ENCODE measurements at places on chromosomes 13 and 19.

- DNase-seq = no peak
Measured at GRCh38 chr19:42148266-42148665, 16.0 kb upstream of the POU2F2 start.

GRCh38 chr13:51361106-51361505 lies 21.6 kb downstream of the SERPINE3 start:
- DNase-seq = no peak

- peak; percentile 90 for DNase-seq
Measured at GRCh38 chr13:114128624-114129522, 3.5 kb downstream of the RASA3 start.

DNA sequence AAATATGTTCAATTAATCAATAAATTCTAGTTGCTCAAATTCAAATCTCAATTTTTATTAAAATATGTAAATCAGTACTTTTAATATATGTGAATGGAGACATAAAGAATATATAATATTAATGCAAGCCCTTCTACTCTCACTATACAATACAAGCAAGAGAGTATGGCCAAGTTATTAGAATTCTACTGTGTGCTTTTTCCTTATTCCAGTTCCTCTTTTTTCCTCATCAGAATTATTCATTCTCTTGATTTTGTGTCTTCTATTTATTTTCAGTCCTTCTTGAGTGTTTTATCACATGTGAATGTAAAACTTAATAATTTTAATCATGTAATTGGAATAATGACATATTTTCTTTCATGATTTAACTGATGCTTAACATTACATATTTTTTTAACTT lies 276.8 kb downstream of the PCDH20 start:
- no peak for DNase-seq

- no peak for DNase-seq
Measured at GRCh38 chr19:7547159-7547558, 11.6 kb downstream of the PNPLA6 start.

DNA sequence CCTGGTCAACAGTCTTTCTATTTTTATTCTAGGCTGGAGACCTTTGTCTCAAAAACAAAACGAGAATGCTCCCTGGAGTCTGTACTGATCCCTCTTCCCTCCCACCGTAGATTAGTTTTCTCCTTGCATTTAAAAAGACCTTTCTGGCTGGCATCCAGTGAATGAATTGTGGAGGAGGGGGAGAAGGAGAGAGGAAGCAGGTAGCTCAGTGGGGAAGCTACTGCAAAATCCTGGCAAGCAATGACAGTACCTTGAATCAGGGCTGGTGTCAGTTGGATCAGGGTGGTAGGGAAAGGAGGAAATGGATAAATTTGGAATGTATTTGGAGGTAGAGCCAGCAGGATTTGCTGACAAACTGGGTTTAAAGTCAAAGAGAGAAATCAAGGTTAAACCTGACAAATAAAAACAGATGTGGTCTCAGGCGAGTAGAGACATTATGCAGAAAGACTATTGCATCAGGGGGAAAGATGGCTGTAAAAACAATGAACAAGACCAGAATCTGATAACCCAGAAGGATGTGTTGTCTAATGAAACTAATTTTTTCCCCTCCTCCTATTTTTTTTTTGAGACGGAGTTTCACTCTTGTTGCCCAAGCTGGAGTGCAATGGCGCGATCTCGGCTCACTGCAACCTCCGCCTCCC lies 3.5 kb upstream of the CYP2S1 start:
- no peak for DNase-seq

DNA sequence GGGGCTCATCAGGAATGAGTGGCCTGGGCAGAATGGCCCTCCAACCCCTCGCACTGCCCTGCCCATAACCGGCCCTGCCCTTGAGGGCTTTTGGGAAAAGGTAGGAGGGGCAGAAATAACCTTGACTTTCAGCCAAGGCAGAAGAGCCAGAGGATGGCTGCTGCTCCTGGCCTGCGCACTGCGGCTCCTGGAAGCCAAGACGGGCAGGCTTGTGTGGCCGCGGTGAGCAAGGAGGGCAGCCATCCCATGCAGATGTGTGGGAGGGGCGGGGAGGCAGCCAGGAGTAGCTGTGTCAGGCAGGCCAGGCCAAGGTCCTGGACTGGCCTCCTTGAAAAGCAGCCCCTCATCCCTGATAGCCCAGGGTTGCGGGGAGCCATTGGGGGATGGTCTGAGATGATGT lies 57.6 kb upstream of the URI1 start:
- DNase-seq = no peak

GRCh38 chr13:89061821-89062220 lies 1390.7 kb downstream of the SLITRK5 start:
- no peak for DNase-seq

DNA sequence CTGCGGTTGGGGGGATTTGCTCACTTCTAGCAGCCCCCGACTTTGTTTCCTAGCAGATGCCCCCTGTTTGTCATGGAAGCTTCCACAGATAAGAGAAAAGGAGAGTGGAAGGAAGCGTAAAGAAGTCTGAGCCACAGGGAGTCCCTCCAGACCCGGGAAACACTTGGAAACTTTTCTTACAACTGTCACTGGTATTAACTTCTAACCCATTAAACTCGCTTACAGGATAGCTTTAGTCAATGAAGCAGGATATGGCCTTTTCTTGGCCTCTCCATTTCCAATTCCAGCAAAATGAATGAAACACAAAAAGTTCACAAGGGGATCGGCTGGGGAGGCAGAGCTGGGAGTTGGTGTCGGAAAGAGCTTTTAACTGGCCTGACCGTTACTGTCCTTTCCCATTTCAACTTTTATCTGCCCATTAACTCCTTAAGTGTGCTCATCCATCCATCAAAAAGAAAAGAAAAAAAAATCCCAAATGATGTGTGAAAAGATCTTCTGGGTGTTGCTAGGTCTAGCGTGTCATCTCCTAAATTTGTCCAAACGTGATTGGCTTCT lies 231.9 kb upstream of the ARGLU1 start:
- DNase-seq = no peak

- DNase-seq = no peak
Measured at GRCh38 chr19:32471095-32471494, 65.5 kb downstream of the DPY19L3 start.

- no peak for DNase-seq
Measured at GRCh38 chr13:112582263-112582662, 5.7 kb downstream of the TUBGCP3 start.

- no peak for DNase-seq
Measured at GRCh38 chr13:36395280-36395679, 37.0 kb upstream of the CCNA1 start.

DNA sequence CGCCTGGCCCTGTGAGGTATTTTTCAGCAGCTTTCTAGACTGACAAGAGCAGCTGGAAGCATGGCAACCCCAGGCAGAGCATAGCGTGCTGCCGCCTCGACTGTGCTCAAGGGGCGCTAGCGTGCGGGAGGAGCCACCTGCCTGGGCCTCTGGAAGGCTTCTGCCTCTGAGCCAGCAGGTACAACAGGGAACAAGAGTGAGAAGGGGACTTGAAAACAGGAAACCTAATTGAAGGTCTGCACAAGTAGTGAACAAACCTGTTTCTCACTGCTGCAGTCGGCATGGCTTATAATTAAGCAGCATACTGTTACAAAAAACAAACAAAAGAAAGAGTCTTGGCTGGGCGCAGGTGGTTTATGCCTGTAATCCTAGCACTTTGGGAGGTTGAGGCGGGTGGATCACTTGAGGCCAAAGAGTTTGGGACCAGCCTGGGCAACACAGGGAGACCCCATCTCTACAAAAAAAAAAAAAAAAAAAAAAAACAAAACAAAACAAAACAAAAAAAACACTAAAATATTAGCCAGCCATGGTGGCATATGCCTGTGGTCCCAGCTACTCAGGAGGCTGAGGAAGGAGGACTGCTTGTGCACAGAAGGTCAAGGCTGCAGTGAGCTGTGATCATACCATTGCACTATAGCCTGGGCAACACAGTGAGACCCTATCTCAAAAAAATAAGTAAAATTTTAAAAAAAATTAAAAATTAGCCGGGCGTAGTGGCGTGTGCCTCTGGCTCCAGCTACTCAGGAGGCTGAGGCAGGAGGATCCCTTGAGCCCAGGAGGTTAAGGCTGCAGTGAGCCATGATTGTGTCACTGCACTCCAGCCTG lies 12.6 kb upstream of the GARRE1 start:
- DNase-seq = peak; percentile 36

DNA sequence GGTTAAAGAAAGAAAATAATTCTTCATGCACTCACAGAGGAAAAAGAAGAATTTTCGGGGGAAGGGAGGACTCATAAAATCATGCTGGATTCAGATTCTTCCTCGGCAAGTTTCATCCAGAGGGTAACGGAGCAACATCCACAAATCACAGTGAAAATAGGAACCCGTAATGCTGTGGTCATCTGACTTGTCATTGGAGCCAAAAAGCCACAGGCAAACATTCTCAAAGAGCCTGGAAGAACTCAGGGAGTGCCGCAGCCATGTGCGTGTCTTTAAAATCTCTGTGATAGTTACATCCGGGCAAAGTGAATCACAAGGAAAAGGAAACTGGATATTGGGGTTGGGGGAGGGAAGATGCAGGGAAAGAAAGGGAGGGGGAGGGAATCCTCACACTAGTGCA lies 33.0 kb upstream of the VSTM2B start:
- DNase-seq = no peak

All from activated T-cell treated with anti-CD3 and anti-CD28 coated beads, Interleukin-2, amount 50 U/mL, for 1 hour (primary cell).